ENCODE measurements at places on chromosomes 6 and 20.

GRCh38 chr20:57959018-57959417 lies 249.2 kb upstream of the PMEPA1 start:
- DNase-seq = no peak

DNA sequence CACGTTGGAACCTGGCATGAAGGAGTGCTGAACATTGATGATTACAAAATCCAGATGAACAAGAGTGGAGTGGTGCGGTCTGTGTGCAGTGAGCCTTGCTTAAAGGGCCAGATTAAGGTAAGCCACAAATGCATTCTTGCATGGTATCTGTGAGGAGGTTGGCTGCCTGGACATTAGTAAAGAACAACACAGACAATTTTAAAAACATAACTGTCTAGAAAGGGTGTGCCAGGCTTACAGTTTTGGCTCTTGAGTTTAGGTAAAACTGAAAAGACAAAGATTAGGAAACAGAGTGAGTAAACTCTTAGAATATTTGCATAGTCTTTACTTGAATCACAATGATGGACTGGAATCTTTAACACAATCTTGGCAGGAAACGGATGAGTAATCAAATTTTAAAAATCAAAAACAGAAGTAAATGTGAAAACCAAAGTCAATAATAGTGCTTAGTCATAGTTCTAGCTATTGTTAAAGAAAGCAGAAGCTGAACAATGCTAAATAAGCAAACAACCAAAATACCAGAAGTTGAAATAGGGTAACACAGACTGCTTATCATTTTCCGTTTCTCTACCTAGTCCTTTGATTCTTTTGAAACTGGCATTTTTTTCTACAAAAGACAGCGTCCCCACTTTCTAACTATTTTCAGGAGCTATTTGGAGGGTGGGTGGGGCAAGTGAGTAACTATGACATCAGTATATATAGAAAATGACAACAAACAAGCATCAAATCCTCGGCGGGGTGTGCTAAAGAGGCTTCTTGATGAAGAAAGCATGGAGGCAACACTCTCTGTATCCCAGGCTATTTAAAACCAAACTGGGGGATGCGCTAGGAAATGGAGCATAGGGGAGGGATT lies 185.8 kb upstream of the RAB32 start:
- no peak for DNase-seq

GRCh38 chr20:11791316-11791715 lies 126.4 kb upstream of the BTBD3 start:
- no peak for DNase-seq

DNA sequence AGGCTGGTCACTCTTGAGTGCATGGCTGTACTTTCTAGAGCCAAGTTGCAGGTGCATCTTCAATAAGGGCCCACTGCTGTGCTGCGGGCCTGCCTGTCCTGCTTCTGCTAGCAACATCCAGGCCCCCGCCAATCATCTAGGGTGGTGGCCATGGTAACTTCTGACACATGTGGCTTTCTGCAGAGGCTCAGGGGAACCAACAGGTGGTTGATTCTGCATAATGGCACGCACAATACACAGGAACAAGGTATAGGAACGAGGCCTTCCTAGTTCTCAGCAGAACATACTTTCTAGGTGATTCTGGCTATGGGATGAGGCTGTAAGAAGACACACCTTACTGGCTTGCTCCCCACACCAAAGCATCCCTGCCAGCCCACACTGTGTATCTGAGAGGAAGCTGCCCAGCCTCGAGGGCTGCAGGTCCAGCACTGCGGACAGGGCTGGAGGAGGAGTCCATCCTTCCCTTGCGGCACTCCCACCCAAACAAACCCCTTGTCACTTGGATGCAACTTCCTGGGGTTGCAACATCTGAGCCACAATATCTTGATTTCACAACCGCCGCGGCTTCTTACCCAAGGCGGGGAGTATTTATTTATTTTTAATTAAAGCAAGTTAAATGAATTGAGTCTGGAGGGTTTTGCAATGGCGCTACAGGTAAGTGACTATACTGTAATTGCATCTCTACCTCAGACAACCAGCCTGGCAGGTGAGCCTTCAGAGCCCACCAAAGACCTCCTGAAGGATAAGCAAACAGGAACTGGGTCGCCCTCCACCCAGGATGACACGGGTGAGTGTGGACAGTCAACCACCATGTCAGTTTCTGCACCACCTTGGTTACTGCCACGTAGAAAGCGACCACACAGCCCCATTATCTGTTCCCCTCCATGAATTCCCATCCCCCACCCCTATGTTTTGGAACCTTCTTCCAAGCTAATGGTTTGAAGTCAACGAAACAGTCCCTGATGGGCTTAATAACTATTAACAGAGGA lies 49.6 kb downstream of the SULF2 start:
- no peak for DNase-seq

DNA sequence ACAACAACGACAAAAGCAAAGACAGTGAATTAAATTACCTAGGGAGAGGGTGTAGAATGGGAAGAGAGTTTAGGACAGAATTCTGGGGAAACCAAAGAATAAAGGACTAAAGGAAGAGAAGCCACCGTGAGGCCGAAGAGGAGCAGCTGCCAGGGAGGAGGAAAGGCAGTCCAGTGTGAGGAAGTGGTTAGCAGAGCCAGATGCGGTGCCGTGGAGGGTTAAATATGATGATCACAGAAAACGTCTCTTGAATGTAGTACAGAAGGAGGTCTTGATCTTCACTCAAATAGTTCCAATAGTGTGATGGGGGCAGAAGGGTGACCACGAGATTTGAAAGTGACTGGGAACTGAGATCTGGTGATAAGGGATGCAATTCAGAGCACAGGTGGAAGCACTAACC lies 67.7 kb downstream of the TMEM244 start:
- DNase-seq = no peak

DNA sequence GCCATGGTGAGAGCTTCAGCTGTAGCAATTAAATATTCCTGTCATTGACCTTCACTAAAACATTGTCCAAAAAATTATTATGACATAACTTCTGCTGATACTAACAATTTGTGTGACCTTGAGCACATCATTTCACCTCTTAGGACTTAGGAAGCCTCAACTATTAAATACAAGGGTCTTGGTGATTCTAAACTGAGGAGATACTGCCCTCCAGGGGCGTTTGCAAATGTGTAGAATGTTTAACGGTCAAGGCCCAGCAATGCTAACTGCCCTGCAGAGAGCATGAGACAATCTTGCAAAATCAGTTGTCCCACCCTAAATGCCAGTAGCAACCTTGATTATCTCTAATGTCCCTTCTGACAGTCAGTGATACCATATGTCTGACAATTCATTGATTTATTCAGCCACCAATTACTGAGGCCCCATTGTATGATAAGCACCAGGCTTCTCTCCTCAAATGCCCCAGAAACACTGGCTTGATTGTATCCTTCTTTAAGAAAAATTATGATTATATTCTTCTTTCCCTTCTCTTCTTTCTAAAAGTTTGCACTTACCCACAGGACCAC lies 284.1 kb upstream of the PLN start:
- no peak for DNase-seq

DNA sequence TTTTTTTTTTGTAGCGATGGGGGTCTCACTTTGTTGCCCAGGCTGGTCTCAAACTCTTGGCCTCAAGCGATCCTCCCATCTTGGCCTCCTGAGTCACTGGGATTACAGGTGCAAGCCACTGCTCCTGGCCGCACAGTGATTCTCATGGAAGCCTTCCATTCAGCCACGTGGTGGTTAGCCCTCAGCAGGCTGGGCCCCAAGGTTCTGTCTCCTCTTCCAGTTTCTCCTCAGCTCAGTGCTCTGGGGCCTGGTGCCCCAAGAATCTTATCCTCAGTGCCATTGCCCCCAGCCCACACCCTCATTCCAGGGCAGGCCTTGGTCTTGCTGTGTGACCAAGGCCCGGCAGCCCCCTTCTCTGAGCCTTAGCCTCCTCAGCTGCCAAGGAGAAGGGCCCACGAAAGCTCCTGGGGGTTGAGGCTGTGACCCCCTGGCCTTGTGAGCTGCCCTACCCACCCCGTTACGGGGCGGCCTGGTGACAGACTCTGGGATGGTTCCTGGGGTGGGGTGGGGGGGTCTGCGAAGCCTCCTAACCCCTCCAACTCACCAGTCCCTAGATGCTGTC lies 16.4 kb downstream of the SRC start:
- no peak for DNase-seq

DNA sequence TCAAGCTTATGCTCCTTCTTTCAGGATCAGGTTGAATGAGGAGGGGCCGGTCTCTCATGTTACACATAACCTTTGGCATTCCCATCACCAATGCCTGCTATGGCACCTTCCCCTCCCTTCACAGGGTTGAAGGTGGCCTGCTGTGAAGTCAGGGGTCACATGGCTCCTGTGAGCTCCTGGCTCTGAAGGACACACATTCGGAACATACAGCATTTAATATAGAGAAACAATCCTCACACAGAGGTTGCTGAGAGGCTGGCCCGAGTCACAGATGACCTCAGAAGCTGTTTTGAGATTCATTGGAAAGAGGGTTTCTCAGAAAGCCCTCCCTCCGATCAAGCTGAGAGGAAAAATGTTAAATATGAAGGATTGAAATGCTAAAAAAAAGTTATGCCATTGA lies 82.1 kb downstream of the PSMG4 start:
- no peak for DNase-seq

- no peak for DNase-seq
These were observed 18.5 kb upstream of the DCBLD1 start for GRCh38 chr6:117463762-117464665.

DNA sequence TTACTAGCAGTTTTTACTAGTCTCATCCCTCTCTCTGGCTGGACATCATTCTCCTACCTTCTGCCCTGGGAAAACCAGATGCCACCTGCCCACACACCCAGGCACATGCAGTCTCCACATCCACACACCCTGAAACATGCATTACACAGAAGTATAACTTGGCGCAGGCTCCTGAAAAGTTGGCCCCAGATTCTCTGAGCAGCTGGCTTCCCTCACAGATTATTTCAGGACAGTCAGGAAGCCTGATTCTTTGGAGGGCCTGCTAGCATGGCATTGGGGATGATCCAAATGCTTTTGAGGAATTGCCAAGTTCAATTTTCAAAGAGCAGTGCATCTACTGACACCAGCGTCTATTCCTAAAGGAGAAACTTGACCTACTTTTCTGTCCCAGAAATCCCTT lies 27.8 kb upstream of the KIF16B start:
- no peak for DNase-seq

GRCh38 chr20:18087054-18087453 lies 29.3 kb upstream of the OVOL2 start:
- no peak for DNase-seq

GRCh38 chr6:163354761-163355425 lies 59.6 kb upstream of the QKI start:
- DNase-seq = no peak

DNA sequence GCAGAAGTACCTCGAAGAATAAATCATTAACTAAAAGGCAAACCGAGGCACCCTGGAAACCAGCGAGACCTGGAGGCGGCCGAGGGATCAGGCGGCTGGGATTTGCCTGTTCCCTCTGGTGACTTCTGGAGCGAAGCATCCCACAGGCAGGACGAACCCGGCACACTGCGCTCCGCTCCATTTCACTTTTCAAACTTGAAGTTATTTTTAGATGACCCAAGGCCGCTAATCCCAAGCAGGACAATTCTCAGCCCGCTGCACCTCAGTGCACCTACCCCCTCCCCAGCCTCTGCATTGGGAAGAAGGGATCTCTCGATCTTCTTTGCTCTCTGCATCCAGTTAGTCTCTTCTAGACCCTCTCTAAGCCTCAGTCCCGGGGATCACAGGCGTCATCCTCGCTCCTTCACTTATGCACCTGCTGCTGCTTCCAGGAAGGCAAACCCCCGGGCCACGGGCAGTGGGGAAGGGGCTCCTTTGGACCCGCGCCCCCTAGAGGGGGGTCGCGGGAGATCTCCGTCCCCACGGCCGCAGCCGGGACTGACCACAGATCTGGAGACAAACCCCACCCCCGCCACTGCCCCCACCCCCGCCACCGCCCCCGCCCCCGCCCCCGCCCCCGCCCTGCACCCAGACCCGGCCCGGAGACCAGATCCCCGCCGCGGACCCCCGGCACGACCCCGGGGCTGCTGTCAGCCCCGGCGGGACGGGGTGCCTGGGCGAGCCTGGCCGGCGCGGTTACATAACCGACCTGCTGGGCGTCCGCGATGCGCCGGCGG lies 636 bp downstream of the RCAN2 start:
- no peak for DNase-seq

DNA sequence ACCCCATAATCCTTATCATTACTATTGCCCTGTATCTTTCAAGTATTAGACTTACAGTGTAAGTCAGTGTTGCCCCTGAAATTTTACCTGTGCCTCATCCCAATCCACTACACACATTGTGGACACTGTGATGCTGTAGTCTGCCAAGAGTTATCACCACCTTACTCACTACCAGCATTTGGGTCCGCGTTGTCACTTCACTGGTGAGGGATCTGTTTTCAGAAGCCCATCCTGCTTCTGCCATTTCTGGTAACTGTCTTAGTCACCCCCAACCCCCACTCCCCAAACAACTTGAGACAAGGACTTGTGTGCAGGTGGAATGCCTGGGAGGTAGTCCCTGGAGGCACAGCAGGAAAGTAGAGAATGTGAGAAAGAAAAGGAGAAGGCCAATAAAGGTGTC lies 6.0 kb upstream of the RAB44 start:
- no peak for DNase-seq

- no peak for DNase-seq
These were observed 99.8 kb downstream of the LY86 start for GRCh38 chr6:6688283-6688682.

- no peak for DNase-seq
These were observed 136.5 kb downstream of the ATXN1 start for GRCh38 chr6:16624636-16625290.

DNA sequence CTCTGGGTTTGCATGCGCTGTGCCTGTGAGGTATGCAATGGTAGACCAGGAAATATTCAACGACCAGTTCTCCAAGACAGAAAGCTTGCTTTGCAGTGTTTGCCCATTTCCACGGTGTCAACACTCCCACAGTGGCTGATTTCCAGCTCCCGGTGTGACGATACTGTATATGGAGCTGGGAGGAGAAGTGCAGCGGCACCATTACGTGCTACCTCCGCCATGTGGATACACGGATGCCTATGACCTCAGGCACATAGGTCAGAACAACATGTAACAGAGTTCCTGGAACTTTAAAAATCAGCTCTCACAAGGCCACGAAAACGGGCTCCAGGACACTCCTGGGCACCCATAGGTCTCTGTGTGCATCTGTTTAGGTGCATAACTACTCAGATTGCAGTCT lies 51.1 kb downstream of the NFATC2 start:
- DNase-seq = no peak

- DNase-seq = no peak
These were observed 45.1 kb downstream of the CPNE5 start for GRCh38 chr6:36793913-36794712.

All from stimulated activated CD8-positive, alpha-beta memory T cell treated with anti-CD3 and anti-CD28 coated beads, Interleukin-15, amount 100 ng/mL, for 48 hours (primary cell).